Esophagus mucosa (tissue), 1 donor: ENCODE measurements at places on chromosomes 2 and 18.
A peak's percentile ranks its signal among the peaks of the same experiment; 100 is the strongest.

DNA sequence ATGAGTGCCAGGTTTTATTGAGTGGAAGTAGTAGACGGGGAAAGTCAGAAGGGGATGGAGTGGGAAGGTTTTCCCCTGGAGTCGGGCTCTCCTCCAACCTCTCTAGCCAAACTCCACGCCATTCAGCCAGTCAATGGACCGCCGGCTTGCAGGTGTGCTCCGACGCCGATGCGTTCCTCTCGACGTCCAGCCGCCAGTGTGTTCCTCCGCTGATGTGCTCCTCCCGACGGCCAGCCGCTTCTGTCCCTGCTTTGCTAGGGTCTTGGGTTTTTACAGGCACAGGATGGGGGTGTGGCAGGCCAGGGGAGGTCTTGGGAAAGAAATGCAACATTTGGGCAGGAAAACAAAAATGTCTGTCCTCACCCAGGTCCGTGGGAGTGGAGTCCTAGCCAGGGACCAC, 94.3 kb upstream of the TEX51 start:
- ATAC-seq = no peak

DNA sequence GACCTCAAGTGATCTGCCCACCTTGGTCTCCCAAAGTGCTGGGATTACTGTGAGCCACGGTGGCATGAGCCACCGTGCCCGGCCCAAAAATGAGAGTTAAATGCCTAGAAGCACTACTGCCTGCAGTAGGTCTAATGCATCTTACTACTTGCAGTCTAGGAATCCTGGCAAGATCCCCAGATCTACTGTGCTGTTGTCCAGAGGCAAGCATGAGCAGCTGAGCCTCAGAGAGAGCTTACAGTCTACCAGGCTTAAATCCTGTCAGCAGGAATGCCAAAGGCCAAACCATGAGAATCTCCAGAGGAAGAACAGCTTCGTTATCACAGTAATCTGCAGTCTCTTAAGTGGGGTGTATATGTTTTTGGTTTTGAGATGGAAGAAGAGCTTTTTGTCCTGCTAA, 54.4 kb downstream of the XRCC5 start:
- no peak for ATAC-seq

DNA sequence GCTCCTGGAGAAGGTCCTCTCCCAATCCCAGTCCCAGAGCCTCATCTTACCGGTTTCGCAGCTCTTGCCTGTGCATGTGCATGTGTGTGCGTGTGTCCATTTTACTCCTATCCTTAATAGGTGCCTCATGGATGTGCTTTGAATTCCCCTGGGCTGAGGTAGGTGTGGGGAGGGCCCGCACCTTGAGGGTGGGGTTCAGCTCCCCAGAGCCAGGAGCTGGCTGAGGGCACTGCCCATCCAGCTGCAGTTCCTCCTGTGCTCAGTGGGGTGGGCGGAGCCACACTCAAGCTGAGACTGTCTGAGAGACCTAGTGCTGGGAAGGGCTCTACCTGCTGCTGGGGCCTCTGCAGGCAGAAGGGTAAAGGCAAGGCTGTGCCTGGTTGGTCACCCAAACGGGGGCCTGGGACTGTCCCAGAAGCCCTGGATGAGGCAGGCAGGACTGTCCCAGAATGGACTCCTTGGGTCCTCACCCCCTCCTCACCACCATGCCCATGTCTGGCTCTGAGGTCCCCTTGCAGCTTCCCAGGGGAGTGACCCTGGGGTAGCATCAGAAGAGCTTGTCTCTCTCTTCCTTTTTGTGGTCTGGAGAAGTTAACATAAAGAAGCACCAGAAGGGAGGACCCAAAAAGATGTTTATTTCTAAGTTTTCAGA, 8.9 kb downstream of the GDF7 start:
- peak; percentile 83 for ATAC-seq

DNA sequence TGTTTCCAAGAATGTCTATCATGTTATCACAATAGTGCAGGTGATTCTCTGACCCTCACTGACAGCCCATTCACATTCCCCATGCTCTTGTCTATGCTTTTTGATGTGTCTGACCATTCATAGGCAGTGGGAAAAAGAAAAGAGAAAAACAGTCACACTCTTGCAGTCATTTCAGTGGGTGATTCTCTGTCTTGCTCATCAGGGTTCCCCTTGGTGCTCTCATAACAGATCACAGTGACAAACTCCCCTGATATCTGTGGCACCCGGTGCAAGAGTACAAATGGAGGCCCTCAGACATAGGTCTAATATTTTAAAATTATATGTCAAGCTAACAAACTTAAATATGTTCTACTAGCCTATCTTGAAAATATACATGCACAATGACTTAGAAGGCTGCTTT, 72.7 kb upstream of the PPP1CB start:
- ATAC-seq = no peak

DNA sequence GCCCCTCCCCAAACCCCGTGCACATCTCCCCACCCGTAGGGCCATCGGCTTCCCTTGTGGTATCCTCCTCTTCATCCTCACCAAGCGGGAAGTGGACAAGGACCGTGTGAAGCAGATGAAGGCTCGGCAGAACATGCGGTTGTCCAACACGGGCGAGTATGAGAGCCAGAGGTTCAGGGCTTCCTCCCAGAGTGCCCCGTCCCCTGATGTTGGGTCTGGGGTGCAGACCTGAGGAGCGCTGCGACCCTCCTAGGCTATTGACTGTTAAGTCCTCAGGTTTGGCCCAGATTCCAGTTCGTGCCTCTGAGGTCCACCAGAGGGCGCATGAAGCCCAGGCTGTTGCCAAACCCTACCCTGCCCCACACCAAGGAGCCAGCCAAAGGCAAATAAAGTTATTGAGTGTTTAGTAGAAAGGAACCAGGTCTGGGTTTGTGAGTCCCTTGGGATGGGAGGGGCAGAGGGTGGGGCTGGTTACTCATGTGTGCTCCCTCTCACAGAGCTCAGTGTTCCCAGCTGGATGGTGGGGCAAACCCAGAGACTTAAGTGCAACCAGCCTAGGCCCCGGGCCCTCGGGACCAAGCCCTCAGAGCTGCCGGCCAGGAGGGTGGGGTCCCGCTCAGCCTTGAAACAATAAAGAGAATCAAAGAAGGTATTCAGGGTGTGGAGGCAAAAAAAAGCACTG, 2.4 kb downstream of the PNKD start:
- ATAC-seq = peak; percentile 79

- ATAC-seq = no peak
Observed at GRCh38 chr18:38796762-38797161, 1231.2 kb upstream of the CELF4 start.

DNA sequence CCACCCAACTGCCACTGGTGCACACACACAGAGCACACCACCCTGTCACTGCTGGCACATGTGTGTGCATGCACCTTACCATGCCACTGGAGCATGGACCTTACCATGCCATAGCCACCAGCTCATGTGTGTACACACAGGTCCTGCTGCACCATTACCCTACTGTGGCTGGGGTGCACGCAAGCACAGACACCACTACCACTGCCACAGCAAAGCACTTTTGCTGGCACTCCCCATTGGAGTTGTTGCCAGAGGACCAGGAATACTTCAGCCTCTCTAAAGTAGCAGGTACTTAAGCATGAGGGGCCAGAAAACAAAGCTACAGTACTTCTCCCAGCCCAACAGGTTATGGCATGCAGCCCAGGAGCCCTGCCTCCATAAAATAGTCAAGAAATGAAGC, 404.8 kb downstream of the MBD2 start:
- ATAC-seq = no peak

GRCh38 chr2:63587814-63588384, 378 bp downstream of the WDPCP start:
- ATAC-seq = no peak

DNA sequence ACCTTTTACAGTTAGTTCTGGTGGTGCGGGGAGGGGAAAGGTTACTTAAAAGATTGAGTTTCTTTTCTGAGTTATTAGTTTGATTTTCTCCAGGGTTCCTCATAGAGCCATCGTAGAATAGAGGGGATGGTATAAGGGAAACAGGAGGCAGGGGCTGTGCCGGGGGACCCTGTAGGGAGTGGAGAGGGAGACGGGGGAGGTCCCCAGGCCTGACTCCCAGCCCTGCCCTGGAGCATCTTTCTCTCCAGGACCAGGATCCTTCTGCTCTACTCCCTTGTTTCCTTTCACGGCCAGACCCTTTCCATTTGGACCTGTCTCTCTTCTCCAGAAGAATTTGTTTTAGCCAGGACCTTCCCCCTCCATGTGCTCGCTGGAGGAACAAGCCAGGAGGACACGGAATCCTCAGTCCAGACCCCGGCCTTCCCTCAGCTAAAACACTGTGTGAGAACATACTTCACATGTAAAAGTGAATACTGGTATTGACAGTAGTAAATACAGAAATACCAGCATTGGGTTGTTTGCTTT, 35.4 kb downstream of the DGKD start:
- ATAC-seq = no peak

- ATAC-seq = no peak
Observed at GRCh38 chr2:199442173-199442572, 15.6 kb downstream of the SATB2 start.

GRCh38 chr18:36441426-36442240, 144.1 kb downstream of the FHOD3 start:
- ATAC-seq = no peak

GRCh38 chr2:130154773-130155765, 10.2 kb upstream of the CCDC74B start:
- no peak for ATAC-seq

DNA sequence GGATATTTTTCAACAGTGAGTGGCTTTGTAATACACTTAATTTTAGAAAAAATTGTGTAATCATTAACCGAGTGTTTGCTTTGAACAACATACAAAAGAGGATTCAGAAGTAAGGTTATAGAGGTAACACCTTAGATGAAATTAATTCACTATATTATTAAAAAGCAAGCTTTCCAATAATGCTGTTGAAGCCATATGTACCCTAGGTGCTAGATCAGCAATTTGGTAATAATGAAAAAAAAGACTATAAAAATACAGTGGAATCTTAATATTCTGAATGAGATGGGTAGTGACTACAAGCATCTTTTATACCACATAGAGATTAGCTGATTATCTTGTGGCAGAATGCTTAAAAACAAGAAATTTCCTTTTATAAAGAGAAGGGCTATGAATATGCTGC, 115.1 kb upstream of the FAM136A start:
- no peak for ATAC-seq

GRCh38 chr18:12658426-12659138, 675 bp upstream of the SPIRE1 start:
- ATAC-seq = no peak

DNA sequence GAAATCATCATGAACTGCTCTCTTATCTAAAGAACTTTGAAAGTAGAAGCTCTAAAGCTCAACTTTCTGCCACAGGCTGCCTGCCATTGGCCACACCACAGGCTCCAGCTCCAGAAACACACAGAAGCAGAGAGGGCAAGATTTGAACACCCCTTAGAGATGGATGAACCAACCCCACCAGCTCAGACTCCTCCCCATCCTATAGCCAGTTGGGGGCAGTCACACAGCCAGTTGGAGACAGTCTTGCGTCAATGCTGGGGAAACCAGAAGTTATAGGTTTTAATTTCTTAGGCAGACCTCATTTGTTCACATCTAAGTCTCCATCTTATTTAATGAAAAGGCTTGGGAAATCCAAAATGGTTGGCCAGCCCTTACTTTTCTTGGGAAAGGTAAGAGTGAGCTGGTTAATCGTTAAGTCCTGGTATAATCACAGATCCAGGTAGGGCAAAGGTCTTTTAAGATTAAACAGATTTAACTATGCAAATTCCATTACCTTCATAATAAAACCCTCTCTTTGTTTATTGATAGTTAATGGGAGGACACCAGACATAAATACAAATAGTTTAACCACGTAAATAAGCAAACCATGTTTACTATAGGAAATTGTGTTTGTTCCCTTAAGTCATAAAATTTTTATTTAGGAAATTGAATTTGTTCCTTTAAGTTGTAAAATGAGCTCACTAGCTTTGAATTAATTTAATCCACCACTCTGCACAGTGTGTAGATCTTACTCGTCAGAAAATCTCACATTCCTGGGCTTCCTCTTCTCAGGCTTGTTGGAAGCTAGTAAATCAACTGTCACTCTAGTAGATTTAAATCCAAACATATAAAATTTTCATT, 28.0 kb downstream of the MRO start:
- no peak for ATAC-seq

DNA sequence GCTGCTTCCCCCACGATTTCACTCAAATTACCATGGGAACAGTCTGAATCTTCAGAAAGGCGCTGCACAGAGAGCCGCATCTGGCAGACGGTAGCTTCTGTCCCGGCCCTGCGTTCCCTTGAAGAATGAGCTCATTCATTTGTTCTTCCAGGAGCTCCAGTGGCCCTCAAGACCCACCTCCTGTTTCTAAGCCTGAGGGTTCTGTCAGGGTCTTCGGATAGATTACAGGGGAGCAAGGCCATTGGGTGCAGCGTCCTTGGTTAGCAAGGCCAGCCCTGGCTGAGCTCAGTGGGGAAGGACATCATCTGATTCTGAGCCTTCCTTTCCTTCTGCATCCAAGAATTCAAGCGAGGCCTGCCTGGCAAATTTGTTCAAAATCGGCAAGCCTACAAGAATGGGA, 111.9 kb downstream of the PDCL3 start:
- no peak for ATAC-seq

- peak; percentile 84 for ATAC-seq
Observed at GRCh38 chr2:225002039-225002655, 40.1 kb downstream of the DOCK10 start.

DNA sequence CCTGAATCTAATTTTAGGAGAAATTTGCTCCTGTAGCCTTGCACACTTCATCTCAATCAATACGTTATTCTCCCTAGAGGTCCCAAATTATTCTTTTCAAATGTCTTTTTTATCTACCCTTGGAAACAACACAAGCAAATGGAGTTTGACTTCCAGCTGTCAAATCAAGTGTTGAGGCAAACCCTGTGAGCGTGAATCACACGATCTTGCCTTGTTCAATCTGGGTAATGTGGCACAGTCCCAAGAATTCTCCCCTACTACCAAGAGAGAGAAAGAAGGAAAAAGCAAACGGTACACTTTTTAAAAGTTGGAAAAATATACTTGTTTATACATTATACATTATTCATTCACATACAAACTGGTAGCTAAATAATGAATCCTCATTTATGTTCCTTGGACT, 2035.3 kb upstream of the CELF4 start:
- no peak for ATAC-seq

DNA sequence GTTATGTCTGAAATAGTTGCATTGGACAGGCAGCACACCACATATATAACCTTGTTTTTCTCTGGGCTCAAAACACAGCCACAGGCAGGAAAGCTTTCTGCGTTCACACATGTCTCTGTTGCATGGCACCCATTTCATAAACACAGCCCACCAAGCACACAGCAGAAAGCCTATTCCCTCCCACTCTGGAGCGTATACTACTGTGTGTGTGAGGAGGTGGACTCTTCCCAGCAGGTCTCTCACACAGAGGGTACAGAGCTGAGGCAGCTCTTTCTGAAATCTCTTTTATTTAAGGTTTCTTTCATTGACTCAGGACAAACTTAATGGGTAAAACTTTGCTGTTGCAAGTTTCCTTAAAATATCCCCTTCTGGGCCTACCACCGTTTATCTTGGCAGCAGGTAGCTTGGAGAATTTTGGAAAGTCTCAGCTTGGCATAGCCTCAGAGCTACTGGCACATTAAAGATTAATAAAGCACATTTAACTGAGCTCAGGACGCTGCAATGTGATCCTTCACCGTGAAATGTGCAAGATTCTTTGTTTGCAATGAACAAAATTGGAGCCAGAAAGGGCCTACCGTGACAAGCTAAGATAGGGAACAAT, 105.1 kb upstream of the NCKAP5 start:
- ATAC-seq = no peak

- no peak for ATAC-seq
Observed at GRCh38 chr2:100862081-100862480, 42.1 kb downstream of the NPAS2 start.

GRCh38 chr2:41878716-41879234, 169.0 kb upstream of the PKDCC start:
- no peak for ATAC-seq
